CD4-positive, alpha-beta T cell treated with Interleukin-10 for 1 hour (primary cell): ENCODE measurements at places on chromosomes 3 and 15.

- DNase-seq = no peak
These were observed 101.1 kb downstream of the RPLP1 start for GRCh38 chr15:69553686-69554085.

DNA sequence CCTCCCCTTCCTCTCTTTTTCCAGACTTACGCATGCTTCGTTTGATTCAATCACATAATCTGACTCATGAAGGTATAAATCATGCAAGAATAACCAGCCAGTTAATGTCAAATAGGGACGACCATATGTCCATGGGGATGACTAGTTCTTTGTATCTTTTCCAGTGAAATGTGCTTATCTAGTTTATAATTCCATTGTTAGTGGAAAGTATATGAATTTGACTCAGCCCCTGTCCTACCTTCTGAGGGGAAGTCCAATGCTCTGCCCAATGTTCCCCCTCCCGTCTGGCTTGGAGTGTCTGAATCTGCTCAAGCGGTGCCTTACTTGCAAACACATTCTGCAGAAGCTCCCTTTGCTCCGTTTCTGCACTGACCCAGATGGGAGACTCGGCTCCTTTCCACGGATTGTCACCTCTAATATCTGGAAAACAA is 55.0 kb upstream of the EPHB3 start:
- no peak for DNase-seq

DNA sequence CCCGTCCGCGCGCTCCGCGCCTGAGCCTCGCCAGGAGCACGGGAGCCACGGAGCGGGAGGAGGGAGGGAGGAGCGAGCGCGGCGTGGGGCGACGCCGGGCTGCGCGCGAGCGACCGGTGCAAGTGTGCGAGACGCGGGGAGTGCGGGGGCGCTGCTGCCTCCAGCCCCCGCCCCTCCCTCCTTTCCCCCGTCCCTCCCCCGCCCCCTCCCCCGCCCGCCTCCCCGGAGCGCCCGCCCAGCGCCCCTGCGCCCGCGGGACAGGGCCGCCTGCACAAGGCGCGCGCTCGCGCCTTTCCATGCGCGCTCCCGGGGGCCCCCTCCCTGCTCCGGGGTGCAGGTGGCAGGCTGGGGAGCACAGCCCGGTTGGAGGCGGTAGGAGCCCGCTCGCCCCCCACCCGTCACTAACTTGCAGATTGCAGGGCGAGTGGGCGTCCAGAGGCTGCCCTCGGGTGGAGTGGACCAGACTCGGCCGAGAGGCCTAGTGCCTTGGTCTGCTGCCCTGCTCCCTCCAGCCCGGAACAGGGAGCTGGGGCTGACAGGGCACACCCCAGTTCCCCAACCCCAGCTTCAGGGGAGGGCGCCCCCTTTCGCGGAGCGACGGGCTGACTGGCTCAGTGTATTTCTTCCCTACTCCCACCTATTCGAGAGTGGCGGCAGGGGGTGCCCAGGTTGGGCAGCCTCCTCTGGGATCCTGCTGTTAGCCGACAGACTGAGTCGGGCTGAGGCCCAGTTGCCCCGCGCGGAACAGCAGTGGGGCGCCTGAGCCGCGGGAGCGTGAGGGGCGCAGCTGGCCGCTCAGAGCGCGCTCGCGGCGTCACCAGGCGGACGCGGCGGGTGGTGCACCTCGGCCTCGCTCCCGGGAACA is at the start of gene WNT7A:
Gene WNT7A, minus strand, starts transcription at position 126 of the 865 bp plus-strand sequence. CDS start 255 bp downstream, outside the sequence.
- peak; percentile 73 for DNase-seq

DNA sequence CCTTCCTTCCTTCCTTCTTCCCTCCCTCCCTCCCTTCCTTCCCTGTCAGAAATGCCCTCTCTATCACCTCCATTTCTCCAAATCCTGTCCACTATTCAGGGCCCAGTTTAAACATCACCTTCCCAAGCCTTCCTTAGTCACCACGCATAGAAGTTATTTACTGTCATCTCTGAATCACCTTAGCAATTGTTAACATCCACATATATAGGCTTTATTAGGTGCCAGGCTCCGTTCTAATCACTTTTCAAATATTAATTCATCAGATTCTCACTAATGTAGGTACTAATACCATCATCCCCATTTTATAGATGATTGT is 1.1 kb upstream of the MAGEF1 start:
- no peak for DNase-seq

DNA sequence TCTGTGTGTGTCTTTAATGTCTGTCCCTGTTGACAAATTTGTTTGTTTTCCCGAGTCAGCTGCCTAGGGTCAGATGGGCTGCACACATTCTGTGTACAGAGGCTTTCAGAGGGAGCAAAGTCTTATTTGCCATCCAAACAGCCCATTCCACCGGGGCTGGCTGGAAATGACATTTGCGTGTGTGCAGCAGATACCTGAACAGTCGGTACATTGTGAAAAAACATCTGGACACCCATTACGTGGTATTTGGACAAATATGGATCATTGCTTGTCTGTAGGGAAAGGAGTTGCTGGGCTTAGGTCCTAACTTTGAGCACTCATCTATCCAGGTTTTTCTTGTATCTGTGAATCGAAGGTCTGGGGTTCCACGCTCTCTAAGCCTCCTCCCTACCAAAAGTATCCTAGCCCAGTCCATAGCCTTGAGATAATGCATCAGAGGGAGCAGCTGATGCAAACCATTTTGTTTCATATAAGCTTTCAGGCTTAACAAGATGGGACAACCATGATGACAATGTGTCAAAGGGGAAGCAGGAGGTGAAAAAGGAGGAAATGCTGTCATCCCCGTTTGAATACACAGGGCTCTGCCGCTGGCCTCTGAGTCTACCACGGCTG is 22.2 kb upstream of the CMTM8 start:
- no peak for DNase-seq

DNA sequence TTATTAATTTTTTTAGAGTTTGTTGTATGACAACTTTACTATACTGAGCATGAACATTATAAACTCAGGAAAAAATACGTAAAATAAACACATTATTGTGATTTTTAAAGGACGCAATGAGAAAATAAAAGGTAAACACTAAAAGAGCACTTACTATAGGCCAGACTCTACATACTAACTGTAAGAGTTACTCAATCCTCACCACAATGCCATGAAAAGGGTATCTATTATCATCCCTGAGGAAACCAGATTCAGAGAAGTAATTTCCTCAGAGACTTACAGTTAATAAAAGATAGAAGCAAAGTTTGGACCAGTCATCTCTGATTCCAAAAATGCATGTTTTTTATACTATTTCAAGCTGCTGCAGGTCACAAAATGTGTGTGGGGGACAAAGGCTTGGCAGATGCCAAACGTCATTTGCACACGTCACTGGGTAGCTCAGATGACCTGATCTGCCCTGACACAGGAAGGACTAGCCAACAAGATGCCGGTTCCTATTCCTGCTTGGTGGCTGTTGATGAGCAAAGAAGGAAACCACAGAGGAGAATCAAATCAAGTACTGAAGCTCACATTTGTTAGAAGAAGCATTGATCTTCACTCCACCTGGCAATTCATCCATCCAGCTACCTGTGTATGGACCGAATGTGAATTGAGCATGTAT is 42.3 kb downstream of the KLHL6 start:
- peak; percentile 66 for DNase-seq

DNA sequence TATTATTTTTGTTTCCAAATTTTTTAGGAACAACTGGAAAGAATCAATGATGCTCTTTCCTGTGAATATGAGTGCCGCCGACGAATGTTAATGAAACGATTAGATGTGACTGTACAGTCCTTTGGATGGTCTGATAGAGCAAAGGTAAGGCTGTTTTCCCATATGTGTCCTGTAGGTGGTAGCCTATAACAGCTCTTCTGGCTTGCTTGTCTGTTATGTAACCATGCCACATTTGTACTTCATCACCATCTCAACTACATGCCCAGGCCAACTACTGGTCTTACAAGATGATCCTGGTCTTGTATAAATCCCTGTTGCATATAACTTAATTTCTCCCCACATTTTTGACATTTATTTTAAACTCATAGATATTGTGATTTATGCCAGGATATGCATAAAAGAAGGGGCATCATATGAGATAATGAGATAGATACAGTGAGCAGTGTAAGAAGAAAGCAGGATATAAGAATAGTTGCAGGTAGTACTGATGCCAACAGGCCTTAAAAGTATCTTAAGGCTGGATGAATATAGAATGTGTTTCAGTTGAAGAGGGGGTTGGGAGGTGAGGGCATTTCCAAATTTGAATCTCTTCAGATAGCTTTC is 20.3 kb downstream of the FAM98B start:
- peak; percentile 81 for DNase-seq

- DNase-seq = no peak
These were observed 86.4 kb upstream of the TTBK2 start for GRCh38 chr15:43006991-43007390.

GRCh38 chr15:97012986-97013385 is 682.5 kb downstream of the NR2F2 start:
- no peak for DNase-seq

GRCh38 chr15:47620960-47621681 is 96.2 kb upstream of the SEMA6D start:
- no peak for DNase-seq

DNA sequence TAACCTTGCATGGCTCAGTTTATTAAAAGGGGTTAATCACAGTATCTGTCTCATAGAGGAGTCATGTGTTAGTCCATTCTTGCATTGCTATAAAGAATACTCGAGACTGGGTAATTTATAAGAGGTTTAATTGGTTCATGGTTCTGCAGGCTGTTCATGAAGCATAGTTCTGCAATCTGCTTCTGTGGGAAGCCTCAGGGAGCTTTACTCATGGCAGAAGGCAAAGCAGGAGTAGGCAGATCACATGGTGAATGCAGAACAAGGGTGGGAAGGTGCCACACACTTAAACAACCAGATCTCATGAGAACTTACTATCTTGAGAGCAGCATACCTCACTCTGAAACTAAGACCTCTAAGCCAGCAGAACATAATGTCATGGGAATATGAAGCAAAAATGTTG is 42.2 kb upstream of the PTX3 start:
- DNase-seq = no peak

- no peak for DNase-seq
These were observed 69.2 kb upstream of the MFGE8 start for GRCh38 chr15:88982304-88982945.

DNA sequence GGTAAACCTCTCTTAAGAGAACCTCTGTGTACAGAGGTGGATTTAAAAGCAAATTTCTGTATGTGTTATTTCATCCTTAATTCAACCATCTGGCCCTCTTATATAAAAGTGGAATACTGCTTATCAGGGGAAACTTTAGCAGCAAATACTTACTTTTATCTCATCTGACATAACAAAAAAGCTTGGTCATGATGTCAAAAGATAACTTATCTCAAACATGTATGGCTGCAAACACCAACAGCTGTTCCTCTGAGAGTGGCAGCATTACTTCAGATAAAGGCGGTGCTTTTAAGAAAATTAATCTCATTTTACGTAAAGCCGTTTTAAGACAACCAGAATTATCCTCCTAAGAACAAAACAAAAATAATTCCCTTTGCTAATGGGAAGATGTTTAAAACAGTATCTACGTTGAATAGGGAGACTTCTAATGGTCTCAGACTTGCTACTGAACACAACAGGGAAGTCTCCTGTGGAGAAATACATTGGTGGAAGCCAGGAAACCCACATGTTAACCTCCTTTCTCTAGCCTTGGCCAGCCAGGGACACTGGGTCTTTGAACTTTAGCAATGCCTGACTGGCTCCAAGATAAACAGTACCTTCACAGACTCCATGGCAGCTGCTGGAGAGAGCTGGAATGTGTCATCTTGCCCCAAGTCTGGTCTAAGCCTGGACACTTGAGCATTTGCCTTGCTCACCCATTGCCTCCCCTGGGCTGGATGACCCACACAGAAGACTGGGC is 18.1 kb downstream of the ARRDC4 start:
- DNase-seq = no peak

DNA sequence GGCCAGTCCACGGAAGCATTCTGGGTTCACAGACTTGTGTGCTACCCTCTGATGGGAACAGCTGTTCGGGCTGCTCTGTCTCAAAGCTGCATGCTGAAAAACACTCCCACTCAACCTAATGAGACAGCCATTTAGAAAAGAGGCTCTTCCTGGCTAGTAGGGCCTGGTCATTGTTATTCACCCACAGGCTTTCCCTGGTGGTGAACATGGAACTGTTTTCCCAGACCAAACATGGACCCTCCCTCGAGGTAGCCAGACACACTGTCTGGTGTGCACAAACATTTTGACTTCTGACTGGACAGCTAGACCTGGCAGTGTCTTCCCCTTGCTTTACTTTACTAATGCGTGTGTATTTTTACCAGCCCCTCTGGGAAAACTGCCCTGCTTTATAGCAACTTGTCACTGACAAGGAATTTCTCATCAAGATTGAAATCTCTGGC is 39.0 kb downstream of the MECOM start:
- no peak for DNase-seq

DNA sequence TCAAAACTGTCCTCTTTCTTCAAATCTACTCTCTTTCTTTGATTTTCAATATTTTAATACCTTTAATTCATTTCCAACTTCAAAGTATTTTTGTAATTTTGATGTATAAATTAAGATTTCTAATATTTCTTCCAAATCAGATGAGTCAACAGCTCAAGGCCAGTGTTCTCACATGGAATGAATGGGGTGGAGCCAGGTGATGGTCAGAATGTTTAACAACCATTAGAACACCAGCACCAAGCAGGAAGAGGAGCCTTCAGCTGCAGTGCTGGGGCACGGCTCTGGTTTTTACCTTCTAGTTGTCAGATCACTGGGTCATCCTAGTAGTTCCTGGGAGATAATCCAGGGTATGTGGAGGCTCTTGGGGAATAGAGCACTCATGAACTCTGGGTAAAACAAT is 494.5 kb upstream of the PDZRN3 start:
- DNase-seq = no peak

DNA sequence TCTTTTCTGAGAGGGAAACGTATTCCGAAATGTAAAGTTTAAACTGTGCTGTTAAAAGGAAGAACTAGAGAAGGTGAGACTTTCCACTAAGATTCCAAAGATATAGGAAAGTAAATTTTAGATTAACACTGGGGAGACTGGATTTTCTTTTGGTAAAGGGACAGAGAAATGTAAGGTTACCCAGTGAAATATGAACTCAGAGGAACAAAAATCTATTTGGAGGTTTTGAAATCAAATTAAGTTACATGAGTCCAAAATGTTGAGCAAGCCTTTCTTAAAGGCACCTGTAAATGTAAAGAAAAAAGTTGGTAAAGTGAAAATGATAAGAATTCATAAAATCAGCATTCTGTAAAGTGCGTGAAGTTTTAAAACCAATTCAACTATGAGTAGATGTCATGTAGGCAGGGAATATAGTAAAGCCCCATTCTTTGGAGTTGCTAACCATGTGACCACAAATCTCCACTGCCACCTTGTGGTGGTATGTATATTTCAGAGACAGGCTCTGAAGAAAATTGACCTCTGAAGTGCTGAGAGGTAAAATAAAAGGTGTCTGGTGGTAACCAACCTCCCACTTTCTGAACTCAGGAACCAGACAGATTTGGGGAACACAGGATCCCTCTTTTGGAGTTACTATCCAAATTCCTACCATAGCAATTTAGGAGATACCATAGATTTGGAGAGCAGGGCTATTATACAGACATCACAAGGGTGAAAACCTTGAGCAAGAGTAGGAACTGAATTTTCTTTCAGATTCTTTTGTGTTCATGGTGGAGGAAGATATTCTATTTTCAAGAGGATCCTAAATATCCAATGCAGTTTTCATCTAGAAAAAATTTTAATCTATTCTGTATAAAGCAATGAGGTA is 215.3 kb downstream of the ROBO2 start:
- no peak for DNase-seq
